ENCODE measurements at places on chromosomes 5 and 9.

GRCh38 chr9:32525709-32526030 lies 326 bp downstream of the RIGI start:
- no peak for DNase-seq

- DNase-seq: no peak
Measured at GRCh38 chr5:103990064-103990463, 427.5 kb upstream of the NUDT12 start.

DNA sequence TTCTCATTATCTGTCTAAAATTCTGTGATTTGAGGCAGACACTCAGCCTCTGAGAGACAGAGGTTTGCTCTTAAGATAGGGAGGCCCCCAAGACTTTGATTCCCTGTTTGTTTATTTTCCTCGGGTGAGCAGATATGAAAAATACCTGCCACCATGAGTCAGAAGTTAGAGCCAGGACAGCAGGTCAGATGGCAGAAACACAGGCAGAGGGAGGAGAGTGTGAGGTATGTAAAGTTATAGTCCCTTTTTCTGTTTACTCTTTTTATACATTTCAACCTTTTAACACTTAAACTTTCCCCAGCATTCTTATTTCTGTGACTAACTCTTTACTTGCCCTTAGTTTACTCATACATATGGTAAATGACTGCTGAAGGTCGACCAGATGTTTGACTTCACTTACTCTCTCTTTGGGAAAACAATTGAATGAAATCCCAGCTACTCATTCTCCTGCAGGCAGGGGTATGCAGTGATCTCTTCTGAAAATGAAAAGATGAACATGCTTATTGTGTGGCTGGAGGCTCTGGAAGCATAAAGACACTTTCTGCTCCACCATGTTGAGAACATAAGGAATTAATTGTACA lies 383.8 kb downstream of the NTRK2 start:
- DNase-seq: no peak

DNA sequence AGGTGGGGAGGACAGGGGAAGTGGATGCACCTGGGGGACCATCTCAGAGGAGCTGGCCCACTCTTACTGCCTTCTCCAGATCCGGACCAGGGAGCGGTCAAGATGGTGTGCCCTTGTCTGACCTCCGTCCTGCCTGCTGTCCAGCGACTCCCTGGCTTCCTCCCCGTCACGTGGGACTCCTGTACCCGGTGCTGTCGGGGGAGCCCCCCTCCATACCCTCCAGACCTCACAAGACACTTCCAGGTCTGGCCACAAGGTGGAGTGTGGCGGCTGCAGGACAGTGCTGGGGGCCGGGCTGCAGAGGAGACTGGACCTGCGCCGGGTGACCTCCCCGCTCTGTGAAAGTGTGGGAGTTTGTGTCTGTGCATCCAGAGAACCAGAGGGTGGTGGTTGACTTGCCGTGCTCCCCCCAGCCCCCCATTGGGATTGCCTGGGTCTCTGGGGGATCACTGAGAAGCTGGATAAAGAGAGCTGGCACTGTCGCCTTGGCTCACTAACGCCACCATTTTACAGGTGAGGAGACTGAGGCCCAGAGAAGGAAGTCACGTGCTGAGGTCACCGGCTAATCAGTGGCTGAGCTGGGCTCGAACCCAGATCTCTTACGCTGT lies 1.9 kb upstream of the CRB2 start:
- DNase-seq: peak; percentile 62

- DNase-seq: no peak
Measured at GRCh38 chr5:141804475-141804874, 73.7 kb downstream of the PCDH1 start.

DNA sequence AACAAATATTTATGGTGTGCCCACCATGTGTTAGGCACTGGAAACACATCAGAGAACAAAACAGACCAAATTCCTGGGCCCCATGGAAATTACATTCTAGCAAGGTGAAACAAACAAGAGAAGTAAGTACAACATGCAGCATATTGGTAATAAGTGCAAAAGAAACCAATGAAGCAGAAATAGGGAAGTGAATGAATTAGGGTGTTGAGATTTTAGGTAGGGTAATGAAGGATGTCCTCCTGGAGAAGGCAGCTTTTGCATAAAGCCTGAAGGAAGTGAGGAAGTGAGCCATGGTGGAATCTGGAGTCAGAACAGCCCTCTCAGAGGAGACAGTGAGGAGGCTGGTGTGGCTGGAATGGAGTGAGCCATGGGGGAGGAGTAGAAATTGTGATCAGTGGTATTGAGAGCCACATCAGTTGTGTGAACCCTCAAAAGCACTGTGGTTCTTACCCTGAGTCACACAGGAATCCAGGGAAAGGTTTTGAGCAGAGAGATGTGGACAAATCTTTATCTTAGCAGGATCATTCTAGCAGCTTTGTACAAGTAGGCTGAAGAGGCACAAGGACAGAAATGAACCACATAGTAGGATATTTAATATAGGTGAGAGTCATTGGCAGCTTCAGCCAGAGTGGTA lies 52.7 kb upstream of the ARL15 start:
- DNase-seq: no peak

GRCh38 chr5:96761618-96762017 lies 46.1 kb downstream of the ERAP1 start:
- no peak for DNase-seq

DNA sequence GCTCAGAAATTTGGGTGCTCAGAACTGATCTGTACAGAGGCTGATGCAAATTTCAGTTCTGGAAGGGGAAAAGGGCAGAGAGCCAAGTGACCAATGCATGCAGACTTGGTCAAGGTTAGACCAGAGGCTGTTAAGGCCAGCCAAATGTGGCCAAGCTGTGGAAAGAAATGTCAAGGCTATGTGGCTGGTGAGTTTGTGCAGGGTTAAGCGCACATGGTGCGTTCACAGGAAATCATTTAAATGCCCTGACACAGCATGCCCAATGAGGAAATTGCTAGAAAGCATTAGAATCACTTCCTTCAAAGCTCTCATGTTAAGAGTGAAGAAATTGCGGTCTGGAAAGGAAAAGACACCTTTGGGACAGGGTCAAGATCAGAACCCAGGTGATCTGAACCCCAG lies 58.0 kb downstream of the PTPN3 start:
- no peak for DNase-seq

Measured in stimulated activated CD4-positive, alpha-beta T cell treated with anti-CD3 and anti-CD28 coated beads, Interleukin-4, amount 100 ng/mL, for 1 hour (primary cell).